NCI-H774 (cell line): ENCODE measurements at places on chromosomes 7 and 10.

GRCh38 chr10:100858747-100859483 is 53.8 kb upstream of the SLF2 start:
- DNase-seq, result no peak

DNA sequence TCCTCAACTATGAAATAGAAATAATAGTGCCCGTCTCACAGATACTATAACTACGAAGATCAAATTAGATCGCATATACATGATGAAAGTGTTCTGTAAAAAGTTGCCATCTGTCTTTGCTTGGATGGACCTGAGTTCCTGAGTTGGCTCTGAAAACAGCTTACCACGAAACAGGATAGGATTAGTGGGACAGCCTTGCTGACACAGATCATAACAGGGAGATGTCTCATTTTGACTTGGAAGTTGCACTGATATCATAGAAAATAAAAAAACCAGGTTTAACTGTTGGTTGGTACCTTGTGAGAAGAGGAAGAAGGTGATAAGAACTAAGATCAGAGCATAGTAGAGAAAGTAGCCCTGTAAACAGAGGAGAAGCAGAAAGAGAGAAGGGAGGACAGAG is 79.3 kb upstream of the AGBL3 start:
- DNase-seq, result no peak

- DNase-seq, result no peak
These were observed 35.9 kb downstream of the FZD1 start for GRCh38 chr7:91299952-91300775.

- peak; percentile 62 for DNase-seq
These were observed 247.4 kb downstream of the ELMO1 start for GRCh38 chr7:37201003-37201875.

DNA sequence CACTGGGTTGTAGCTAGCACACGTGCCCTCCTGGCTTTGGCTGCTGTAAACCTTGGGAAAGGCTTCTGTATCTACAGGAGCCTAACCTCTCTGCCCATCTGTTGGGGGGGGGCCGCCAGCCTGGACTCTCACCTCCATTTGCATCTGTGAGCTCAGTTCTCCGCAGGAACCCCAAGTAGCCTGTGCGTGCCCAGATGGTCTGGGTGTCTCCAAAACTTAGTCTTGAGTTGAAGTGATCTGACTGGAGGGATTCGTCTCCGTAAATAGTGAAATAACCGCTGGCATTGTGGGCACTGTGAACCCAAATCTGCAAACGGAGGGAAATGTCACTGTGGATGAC is 147.9 kb downstream of the ZMYND11 start:
- no peak for DNase-seq

DNA sequence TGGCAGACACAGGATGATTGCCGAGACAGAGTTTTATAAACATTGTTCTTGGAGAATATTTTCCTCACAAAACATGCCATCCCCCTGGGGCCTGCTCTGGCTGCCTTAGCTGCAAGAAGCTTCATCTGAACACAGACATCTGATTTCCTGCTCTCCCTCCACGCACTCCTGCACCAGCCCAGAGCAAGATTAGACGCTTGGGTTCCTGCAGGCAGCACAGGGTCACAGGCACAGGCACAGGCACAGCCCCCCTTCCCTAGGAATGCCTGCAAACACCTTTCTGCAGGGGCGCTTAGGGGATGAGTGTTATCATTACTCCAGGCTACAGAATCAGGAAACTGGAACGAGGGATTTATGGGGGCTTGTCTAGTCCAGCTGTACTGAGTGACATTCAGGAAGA is 450.3 kb downstream of the GRID1 start:
- DNase-seq, result no peak

DNA sequence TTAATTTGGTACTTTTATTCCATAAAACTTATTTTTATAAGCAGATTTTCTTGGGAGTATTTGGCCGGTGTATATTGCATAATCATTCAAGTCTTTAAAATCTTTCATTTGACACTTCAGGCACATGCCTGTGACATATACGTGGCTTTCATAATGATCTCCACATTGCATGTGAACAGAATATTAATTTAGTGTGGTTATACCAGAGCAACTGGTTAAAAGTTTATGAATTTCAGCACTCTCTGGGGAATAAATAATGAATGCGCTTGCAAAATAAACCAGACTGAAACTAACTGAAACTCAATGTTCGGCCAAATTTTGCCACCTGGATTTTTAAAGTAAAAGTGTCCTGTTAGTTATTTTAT is 242.3 kb downstream of the GLI3 start:
- no peak for DNase-seq

DNA sequence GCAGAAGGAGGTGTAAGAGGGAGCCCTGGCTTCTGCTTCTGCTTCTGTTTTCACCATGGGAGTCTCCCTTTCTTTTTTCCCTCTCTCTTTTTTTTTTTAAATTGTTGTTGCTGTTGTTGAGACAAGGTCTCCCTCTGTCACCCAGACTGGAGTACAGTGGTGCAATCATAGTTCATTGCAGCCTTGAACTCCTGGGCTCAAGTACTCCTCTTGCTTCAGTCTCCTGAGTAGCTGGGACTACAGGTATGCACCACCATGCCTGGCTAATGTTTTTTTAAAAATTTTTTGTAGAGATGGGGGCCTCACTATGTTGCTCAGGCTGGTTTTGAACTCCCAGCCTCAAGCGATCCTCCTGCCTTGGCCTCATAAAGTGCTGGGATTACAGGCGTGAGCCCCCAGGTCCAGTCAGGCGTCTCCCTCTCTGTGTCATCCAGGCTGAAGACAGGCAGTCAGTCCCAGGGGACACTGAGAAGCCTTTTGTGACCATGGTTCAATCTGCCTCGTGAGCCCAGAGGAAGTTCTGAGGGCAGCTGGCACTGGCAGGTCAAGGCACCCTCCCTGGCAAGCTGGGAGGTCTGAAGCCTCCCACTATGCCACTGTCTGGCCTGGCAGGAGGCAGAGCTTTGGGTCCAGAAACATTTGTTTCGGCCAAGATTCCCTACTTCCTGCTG is 33.6 kb upstream of the NPFFR1 start:
- DNase-seq, result no peak

DNA sequence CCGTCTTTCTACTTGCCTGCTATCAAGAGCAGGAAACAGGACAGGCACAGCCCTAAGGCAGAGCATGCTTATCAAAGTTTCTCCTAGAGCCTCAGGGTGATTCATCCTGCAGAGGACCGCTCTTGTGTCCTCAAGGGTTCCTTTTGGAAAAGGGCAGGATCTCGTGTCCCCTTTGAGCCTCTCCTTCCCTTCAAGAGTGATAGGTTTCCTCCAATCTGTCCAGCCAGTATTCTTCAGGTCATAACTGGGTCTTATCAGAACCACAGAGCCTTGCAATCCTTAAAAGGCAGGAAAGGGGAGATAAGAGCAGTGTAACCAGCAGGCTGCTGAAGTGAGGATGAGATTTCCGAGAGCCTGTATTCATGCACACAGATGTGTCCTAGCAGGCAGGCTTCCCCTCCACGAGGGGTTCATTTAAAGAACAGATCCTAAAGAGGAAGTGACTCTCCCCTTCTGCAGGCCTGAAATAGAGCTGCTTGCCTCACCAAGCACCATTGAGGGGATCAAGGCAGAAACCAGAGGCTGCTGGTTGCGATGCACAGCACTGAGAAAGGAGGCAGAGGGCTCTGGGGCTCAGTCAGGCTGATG is 90.5 kb upstream of the SVIL start:
- DNase-seq, result no peak

DNA sequence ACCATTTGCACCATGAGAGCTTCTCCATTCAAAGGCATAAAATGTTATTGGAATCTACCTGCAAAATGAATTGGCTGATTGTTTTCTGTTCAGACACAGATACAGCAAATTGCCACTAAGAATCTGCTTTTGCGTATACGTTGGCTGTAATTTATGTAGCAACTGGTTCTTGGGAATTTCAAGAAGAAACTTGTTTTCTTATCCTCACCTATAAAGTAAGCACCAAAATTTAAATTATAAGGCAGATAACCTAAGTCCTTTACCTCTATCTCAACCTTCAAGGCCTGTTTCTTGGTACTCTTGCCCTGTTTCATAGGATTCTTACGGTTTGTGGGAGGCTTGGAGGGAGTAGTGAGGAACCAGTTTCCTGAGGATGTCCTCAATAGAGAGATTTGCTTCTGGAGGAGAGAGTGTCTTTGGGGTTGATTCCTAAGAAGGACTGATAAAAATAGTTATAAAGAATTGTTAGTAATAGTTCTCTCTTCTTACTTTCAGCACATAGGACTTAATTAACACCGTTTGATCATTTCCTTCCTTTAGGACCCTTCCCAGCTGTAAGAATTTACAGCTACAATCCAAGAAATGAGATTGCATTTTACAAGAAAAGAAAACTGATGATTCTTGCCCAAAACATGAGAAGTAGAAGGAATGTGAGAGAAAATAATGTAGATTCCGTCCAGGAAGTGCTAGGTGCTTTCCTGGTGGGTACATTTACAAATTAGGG is 2.0 kb downstream of the STAMBPL1 start:
- no peak for DNase-seq

DNA sequence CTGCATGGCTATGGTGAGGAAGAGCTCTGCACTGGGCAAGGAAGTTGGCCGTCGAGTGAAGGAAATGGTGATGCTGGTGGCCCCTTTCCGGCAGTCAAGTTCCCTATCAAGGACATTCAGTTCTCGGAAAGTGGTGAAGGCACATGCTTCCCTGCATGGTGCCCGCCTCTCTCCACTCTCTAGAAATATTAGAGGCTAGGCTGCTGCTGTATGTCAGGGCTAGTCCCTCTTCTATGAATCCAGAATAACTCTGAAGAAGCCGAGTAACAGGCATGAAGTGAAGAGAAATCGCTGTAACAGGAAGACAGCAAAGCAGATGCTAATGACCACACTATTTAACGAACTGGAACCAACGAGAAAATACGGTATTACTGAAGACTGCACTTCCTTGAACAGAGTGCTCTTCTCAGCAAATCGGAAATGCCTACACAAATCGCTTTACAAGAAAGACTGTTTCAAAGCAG is 5.4 kb downstream of the IDI1 start:
- no peak for DNase-seq

DNA sequence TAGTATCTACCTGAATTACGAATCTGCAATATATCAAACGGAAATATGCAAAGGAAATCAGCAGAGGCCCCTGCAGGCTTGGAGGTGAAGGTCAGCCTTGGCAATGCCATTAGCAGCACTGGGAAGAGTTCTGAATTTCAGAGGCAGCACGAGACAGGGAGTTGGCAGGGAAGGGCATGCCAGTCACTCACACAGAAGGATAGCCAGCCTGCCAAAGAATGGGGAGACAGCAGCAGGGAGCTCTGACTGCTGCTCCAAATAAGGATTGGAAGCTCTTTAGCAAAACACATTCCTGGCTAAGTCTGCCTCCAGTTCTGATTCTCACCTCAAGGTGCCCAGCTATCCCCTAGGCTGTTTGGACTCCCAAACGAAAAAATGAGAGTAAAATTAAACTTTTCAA is 188.0 kb downstream of the PDE1C start:
- no peak for DNase-seq

DNA sequence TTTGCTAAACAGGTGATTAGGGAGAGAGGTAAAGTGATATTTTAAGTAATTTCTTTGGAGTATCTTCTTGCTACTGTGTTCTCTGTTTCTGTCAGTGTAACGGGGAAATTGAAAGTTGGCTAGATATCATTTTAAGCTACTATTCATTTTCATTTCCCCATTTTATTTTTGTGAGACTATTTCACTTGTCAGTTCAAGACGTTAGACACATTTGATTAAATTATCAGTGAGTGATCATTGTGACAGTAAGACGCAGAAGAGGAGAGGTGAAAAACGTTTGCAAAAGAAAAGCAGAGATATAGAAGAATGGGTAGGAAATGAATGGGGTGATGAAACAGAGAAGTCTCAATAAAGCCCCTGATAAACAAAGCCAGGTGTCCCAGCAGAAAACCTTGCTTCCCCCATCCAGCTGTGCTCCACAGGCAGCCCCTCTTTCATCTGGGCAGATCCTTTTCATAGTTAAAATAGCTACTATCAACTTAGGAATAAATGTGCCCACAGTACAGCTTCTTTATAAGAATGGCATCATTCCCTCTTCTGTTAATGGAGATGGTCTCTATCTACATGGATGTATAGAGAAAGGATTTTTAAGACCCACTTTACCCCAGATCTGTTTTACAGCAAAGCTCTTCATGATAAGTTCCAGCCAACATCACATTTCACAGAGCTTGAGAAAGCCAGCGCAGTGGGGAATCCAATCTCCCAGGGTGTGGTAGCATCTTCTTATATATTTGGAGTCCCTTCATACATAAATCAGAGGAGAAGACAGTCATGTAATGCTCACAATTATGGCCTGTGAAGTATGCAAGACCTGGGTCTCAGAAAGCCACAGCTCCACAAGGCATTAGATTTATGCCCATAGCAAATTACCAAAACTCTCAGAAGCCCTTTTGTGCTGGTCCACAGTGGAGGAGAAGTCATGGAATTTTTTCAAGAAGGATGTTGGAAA is 138.1 kb upstream of the ITGB1 start:
- DNase-seq, result no peak

DNA sequence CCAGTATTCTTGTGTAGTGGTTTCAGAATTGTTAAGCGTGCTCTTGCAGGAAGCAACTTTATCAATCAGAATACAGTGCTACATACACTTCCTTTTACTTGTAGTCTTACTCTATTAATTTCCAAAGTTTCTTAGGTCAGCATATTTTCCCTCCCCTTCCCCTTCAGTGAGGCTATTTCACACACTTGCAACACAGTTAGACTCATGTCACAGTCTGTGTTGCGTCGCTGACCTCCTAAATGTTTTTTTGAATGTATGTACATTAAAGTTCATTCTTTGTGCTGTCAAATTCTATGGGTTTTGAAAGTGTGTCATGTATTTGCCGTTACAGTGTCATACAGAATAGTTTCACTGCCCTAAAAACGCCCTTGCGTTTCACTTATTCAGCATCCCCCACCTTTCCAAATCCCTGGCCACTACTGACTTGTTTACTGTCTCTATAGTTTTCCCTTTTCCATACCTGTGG is 5.4 kb upstream of the HKDC1 start:
- no peak for DNase-seq

DNA sequence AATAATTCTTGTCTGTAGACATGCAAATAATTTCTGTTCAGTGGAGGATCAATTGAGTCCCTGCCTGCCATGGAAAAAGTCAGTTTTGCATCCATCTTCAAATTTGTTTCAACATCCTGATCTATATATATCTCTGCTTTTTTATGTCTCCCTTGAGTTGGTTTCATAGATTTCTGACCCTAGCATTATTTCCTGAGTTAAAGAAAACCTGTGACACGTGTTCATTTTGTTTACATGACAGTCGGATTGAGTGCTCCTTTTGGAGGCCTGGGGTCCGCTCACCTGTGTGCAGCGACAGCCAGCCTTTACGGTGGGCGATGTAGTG is 674 bp downstream of the MRPS24 start:
- no peak for DNase-seq

DNA sequence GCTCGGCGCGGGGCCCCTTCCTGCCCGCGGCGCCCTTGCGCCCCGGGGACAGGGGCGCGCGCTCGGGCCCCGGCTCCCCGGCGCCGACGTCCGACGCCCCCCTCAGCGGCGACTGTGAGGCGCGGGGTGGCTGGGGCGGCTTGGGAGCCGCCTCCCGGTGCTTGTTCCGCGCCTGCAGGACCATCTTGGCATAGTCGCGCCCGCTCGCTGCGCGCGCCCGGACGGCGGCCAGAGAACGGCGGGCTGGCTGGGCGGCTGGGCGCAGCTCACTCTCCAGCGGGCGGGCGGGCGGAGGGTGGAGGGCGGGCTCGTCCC is at the start of gene DPY19L1:
TSS of gene DPY19L1 (minus strand) at position 275 of the 315 bp plus-strand sequence. CDS start at position 184, 91 bp downstream.
- no peak for DNase-seq

GRCh38 chr7:193481-194251 is 1.3 kb downstream of the FAM20C start:
- no peak for DNase-seq

- peak; percentile 76 for DNase-seq
These were observed 5.3 kb downstream of the CLDN15 start for GRCh38 chr7:101232141-101232850.
